ENCODE measurements at places on chromosomes 2 and 18.

DNA sequence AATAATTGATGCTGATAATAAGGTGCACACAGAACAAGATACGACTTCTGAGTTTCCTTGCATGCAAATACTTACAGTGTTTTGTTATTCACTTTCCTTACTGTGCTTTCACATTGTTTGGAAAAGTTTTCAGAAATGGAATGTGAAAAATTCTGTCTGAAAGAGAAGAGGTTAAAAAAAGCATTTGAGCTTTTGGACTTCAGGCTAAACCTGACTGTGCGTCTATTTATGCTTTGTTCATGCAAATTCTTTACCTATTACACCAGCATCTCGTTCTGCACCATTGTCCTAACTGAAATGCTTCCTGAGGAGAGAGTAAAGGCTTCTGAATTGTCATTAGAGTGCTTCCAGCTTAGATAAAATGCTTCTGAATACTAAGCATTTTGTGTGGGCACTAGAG lies 61.4 kb downstream of the LHCGR start:
- DNase-seq: no peak

- no peak for DNase-seq
Measured at GRCh38 chr18:80042785-80043184, 8.6 kb downstream of the RBFA start.

DNA sequence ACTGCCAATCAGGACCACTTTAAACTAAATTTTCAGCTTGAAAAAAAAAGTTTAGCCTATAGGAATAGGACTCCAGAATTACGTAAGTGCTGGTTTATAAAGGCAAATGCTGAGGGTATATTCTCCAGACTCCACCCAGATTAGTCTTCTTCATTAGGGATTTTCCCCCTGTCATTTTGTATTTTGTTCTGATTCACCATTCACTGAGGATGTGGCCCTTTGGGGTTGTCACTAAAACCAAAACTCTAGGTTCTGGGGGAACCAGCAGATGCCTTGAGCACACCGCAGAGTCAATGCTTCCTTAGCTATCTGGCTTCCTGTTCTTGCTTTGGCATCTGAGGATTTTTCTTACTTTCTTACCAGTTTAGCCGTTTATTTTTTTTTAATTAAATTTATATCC lies 10.5 kb downstream of the SCYGR4 start:
- DNase-seq: no peak

DNA sequence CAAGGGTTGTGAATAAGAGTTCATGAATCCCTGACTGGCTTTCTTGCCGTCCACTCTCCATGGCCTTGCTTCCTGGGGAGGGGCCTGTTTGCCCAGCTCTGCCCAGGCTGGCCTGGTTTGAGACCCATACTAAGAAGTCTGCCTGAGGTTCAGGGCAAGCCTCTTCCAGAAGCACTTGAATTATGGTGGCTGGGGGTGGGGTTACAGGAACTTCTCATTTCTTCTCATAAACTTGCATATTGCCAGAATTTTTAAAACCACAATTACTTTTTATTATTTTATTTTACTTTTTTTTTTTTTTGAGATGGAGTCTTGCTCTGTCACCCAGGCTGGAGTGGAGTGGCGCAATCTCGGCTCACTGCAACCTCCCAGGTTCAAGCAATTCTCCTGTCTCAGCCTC lies 42.0 kb downstream of the GORASP2 start:
- no peak for DNase-seq
